Kidney capillary endothelial cell (primary cell): ENCODE measurements at places on chromosomes 1 and 21.

GRCh38 chr1:226617109-226617508 is 68.5 kb downstream of the STUM start:
- DNase-seq, result no peak

- no peak for DNase-seq
Observed at GRCh38 chr1:168974611-168975010, 131.9 kb upstream of the ATP1B1 start.

- DNase-seq, result no peak
Observed at GRCh38 chr1:76083189-76083588, 8.6 kb downstream of the ST6GALNAC3 start.

DNA sequence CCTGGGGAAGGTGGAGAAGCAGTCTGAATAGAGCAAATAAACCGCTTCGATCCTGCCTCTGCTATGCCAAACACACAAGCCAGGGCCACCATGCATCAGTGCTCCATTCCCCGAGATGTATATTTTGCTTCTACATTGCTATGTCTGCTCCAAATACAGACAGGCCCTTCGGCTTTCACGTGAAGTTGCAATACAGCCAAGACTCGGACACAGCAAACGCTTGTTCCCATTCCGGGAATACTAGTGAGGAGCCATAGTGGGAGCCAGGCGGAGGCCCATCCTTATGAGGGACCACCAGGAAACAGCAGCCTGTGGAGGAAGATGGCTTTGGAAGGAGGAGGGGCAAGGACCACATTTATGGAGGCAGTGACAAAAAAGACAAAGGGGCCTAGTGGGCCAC is 22.6 kb downstream of the ERI3 start:
- no peak for DNase-seq

DNA sequence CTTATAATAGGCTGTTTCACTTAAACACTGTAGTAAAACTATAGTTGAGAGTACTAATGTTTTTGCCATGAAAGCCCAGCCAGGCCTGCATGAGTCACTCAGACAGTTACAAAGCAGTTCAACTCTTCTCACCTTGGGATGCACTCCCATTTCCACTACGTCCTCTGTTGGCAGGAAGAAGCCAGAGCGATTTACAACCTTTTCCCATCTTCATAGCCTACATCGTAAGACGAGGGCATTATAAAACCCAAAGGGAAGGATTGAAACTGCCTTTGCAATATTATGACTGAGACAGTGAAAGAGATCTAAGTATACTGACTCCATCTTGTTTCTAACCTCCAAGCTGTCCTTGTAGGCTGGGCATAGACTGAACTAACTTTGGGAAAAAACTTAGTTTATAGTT is 71.8 kb upstream of the CSF1 start:
- no peak for DNase-seq

DNA sequence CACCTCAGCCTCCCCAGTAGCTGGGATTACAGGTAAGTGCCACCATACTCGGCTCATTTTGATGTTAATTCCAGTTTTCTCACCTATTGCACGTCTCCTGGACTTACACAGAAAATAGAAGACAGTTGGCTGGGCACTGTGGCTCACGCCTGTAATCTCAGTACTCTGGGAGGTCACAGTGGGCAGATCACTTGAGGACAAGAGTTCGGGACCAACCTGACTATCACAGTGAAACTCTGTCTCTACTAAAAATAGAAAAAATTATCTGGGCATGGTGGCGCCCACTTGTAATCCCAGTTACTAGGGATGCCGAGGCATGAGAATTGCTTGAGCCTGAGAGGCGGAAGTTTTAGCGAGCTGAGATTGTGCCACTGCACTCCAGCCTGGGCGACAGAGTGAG is 44.1 kb downstream of the DYRK1A start:
- no peak for DNase-seq

DNA sequence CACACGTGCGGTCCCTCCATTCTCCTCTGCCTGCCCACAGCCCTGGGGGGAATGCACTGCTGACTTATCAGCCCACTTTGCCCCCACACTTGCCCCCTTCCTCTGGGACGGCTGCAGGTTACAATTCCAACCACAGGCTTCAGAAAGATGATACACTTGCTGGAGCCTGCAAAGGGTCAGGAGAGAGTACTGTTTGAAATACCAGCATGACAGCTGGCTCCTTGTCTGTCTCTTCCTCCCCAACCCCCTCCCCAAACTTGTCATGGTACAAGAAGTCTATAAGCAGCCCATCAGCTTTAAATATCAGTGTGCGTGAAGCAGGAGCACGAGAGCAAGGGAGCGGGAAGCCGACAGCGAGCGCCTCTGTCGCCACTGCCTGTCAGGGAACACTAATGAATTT is 62.4 kb downstream of the ERI3 start:
- no peak for DNase-seq

DNA sequence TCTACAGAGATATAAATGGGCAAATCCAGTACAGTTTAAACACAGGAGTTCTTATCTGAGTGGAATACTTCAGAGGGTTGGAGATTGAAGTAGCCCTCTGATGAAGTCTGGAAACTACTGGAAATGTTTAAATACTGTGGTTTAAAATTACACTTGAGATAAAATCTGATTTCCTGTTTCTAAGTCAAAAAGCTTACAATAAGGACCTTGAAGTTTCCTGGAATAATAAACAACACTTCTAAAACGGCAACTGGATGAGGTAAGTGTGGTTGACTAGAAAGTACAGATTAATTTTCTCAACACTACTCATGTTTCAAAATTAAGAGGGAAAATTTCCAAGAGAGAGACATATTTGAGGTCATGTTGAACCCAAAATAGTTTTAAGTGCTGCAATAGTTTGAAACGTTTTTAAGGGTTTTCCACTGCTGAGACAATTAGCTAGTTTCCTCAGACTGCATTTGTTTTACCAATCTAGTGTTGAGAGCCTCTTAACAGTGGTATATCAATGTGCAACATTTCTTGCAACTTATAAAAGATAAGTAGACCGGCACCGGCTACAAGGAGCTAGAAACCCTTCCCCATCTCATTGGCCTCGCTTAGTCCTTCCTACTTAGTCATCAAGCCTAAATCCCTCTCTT is 27.4 kb downstream of the KCNA3 start:
- no peak for DNase-seq

DNA sequence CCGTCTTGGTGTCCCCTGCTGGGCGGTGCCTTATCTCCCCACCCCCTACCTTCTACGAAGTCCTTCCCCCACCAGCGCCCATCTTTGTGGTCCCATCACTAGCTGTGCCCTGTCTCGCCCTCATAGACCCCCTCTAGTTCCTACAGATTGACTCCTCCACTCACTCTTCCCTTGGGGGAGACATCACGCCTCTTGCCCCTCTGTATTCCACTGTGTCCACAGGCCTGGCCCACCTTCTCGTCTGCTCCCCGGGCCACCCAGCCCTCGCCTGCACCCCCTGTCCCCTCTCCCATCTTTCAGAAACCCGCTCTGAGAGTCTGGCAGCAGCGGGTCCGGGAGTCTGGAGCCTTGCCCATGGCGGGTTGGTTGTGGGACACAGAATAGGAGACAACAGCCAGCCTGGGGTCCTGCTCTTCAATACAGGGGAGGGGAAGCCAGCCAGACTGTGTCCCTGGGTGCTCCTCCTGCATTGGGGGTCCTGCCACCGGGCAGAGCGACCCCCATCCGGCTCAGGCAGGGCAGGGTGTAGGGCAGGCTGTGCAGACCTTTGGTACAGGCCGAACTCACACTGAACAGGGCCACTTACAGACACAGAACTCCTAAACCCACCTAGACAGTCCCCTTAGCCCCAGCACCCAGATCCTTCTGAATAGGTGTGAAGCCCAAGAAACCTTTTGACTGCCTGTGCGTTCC is 1.1 kb downstream of the RNF187 start:
- no peak for DNase-seq

DNA sequence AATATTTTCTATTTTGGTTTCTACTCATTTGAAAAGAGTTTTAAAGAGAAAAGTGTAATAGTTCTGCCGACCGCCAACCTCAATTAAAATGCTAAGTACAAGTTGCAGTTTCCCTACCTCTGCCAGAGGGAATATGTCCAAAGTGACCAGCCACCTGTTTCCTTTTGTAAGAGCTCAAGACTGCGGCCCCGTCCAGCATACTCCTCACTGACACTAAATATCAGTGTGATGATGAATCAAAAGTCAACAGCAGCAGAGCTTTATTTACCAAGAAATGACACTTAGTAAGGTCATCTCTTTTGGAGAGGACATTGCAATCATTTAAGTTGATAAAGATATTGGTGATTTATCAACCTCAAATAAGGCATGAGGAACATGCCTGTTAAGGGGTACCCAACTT is 57.4 kb upstream of the NRIP1 start:
- no peak for DNase-seq

- DNase-seq, result peak; percentile 58
Observed at GRCh38 chr1:103461161-103462105, 64.1 kb upstream of the RNPC3 start.

DNA sequence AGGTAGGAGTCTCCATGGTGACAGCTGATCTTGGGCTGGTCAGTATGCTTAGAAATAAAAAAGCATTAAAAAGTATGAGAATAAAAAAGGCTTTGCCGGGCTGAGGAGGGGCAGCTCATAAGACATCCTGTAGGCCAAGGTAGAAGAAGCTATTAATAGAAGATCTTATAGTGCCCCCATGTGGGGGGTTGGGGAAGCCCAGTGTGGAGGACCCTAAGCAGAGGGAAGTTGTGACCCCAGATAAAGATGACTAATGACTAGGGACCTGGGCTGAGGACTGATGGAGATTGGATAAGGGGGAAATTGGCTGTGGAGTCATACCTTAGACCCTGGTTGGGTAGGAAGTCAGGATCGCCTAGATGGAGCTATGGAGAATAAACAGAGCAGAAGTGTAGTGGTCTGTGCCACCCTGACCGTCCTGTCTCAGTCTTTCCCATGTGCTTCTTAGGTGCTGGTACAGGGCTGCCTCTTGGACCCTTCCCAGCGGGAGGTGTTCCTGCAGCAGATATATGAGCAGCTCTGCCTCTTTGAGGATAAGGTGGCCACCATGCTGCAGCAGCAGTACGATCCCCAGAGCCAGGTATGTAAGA is 25.0 kb downstream of the SZT2 start:
- DNase-seq, result peak; percentile 68

DNA sequence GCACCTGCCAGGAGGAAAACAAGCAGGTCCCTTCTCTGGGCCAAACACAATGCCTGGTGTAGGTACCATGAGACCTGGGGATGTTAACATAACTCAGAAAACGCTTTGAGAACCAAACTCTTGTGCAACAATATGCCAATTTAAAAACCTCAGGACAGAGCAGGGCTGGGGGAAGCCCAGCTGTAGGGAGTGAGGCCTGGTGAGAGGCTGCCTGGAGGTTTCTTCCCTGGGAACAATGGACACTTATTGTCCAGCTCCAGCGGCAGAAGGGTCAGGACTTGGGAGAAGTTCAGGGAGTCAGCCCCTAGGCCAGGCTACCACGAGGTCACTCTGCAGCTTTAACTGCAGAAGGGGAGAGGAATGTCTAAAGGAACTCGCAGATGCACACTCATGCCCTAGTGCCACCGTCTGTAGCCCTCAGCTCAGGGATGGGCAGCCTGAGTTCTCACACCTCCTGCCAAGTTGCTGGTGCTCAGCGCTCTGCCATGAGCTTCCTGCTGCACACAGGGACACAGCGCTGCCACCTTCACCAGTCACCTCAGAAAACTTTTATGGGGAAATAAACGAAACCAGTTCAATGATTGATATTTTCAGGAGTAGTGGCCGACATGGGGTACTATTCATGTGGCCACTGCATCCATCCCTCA is 8.5 kb downstream of the GPR157 start:
- no peak for DNase-seq

- DNase-seq, result no peak
Observed at GRCh38 chr1:15065291-15065690, 88.3 kb upstream of the TMEM51 start.

DNA sequence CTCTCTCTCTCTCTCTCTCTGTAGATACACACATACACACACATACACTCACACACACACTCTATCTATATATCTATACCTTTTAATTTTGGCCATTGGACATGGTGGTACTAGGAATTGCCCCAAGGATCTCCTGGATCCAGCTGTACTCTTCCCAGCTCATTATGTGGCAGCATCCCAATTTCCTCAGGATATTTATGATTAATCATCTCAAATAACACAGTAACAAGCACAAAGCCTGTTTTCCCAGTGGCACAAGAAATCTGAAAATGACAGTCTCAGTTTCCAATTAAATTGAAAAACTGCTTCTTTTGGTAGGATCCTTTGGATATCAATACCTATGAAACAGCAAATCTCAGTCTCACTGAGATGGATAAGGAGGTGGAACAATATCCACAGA is 27.6 kb downstream of the S100A10 start:
- no peak for DNase-seq

DNA sequence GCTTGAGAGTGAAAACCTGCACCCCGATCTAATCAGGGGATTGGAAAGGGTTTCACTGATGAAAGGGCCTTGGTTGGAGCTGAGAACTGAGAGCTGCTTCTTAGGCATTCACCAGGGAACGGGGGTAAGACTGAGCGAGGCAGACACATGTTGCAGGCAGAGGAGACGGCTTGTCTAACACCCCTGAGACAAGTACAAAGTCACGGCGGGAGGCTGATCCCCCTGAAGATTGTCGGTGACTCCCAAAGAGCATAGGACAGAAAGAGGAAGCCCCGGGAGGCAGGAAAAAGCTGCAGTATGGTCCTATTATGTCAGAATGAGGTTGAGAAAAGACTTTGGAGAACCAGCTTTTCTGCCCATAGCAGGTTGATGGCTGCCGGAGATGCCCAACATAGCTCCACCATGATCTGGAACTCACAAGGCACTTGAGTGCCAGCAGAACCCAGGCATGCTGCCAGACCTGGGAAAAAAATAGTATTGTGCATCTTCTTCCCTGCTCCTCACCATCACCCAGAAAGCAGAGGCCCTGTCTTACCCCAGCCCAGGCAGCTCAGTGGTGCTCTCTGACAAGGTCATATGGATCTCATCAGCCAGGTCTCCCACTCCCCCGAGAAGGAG is 463.9 kb upstream of the PROX1 start:
- no peak for DNase-seq

DNA sequence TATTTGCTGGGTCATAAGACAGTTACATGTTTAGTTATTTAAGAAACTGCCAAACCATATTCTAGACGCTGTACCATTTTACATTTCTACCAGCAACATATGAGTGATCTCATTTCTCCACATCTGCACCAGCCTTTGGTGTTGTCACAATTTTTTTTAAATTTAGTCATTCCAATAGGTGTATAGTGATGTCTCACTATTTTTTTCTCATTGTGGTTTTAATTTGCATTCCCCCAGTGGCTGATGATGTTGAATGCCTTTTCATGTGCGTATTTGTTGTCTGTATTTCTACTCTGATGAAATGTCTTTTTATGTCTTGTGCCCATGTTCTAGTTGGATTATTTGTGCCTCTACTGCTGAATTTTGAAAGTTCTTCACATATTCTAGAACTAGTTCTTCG is 38.4 kb downstream of the NFASC start:
- no peak for DNase-seq

GRCh38 chr1:247317702-247318101 is 14.0 kb downstream of the ZNF496 start:
- no peak for DNase-seq
